Stimulated activated CD4-positive, alpha-beta T cell treated with anti-CD3 and anti-CD28 coated beads, Interleukin-4, amount 100 ng/mL, for 4 hours (primary cell): ENCODE measurements at places on chromosomes 6 and 20.

GRCh38 chr6:42509765-42510164 lies 54.1 kb upstream of the UBR2 start:
- DNase-seq: no peak

DNA sequence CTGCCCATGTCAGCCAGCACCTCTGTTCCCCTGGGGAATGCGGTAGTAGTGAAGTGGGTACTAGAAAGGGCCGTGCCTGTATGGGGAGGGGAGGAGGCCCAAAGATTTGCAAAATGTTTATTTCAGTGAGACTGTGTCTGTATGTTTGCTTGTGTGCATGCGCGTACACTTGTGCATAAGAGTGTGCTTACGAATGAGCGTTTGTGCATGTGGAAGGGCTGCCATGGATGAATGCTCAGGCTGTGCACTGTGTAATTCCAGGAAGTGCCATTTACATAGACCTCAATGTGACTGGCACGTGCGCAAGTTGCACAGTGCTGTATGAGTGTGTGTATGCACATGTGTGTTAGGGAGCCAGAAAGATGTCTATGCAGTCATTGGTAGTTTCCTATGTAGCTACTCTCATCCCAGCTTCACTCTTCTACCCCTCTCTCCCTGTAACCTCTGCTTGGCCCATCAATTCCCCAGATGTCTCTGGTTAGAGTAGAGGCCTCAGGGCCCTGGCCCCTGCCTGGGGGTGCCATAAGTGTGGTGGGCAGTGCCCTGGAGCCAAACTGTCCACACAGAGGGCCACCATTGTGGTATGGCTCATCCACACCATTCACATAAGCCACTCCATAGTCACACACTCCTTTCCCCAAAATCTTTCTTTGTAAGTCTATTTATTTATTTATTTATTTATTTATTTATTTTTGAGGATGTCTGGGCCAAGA lies 26.8 kb upstream of the SLC22A7 start:
- no peak for DNase-seq

- DNase-seq: no peak
These were observed 253.0 kb downstream of the TBC1D7 start for GRCh38 chr6:13075141-13075845.

DNA sequence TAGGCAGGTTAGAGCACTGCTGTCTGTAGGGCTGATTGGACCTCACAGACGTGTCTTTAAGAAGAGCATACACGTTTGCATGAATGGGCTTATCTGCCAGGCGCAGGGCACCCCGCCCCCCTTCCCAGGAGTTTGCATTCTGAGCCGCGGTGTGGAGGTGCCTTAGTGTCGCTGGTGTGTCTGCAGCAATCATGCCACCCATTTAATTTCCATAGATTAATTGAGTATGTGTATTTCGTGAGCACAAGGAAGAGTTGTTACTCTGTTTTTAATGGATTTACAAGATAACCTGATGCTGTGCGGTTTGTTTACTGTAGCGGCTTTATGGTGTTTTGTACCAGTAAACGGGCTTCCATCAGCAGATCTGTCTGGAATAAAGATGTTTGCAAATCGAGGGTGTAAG lies 107.7 kb downstream of the ZDHHC14 start:
- DNase-seq: no peak

DNA sequence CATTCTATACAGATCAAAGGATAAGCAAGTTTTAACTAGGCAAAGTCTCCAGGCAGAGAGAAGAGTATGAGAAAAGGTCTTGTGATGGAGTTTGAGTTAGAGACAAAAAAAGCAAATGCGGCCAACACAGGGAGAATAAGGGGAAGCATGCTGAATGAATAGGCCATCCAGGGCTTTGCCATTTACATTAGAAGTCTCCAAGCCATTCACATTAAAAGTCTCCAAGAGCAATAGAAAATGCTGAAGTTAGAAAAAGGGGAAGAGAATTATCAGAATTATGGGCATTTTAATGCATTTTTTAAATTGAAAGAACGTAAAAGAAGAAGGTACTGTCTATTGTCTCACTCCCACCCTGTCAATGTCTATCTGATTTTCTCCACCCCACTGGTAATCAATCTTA lies 49.4 kb downstream of the PDSS2 start:
- DNase-seq: no peak

- no peak for DNase-seq
These were observed 5.3 kb upstream of the FUCA2 start for GRCh38 chr6:143516690-143517446.

GRCh38 chr6:110564703-110565421 lies 88.4 kb upstream of the SLC22A16 start:
- no peak for DNase-seq

- DNase-seq: no peak
These were observed 33.6 kb upstream of the PXDC1 start for GRCh38 chr6:3784885-3785744.

- no peak for DNase-seq
These were observed 203.2 kb upstream of the MAP3K7 start for GRCh38 chr6:90790058-90790457.

DNA sequence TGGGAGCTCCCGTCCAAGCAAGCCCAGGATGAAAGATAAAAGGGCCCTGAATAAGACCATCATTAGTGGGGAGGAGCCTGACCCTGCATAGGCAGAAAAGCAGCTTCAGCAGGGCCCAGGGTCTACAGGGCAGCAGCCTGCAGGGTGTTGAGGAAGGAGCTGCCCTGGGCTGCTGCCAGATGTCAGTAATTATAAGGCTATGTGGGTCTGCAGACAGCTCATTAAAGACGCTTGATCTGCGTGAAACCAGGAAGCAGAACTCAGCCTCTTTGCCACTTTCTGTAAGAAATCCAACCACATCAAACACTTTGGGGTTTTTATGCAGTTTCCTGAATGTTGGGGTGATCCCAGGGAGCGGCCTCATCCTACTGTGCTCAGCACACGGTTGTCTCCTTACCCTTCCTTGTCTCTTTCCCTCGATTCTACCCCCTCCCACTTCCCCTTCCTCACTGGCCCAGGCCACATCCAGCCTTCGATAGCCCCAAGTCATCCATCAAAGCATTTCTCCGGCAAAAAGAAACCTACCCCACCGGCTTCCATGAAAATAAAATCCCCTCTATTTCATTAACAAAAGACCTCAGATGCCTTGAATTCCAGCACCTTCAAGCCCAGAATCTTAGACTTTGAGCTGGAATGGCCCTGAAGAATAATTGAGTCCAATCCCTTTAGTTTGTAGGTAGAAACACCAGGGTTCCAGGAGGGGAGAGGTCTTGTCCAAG lies 1.0 kb upstream of the TGM6 start:
- DNase-seq: no peak

DNA sequence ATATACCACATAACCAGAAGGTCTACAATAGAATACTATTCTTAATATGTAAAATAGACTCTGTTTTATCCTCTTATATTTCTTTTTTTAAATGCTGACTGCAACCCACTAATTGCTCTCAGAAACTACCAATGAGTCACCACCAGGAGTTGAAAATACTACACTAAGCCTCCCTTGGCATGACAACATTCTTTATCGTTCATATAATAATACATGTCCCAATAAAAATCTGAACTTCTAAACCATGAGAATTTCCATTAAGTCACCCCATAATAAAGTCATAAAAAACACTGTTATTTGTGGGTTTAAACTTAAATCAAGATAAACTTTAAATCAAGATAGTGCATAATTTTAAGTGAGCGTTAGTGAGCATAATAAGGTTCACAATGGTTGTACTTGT lies 4.2 kb downstream of the HACE1 start:
- no peak for DNase-seq

GRCh38 chr6:45231660-45232059 lies 96.5 kb upstream of the RUNX2 start:
- DNase-seq: no peak

DNA sequence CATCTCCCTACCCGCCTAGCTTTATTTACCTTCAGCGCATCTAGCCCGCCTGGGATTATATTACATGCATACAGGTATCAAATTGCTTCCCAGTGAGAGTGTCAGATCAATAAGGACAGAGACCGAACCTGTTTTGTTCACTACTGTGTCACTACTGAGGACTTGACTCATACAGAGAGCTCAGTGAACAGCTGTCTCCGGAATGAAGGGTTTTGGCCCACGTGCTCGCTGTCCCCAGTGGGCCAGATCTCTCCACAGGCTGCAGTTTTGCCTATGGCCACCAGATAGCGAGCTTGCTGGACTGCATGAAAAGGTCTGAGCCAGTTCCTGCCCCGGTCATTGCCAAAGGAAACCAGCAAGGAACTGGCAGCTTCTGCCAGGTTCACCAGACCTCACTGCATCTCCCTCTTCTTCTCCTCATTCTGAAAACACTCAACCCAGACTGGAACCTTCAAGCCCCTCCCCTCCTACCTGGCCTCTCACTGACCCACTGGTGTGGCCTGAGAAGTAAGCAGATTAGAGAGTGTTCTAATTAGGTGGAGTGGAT lies 150.8 kb downstream of the ZMYND8 start:
- DNase-seq: no peak

DNA sequence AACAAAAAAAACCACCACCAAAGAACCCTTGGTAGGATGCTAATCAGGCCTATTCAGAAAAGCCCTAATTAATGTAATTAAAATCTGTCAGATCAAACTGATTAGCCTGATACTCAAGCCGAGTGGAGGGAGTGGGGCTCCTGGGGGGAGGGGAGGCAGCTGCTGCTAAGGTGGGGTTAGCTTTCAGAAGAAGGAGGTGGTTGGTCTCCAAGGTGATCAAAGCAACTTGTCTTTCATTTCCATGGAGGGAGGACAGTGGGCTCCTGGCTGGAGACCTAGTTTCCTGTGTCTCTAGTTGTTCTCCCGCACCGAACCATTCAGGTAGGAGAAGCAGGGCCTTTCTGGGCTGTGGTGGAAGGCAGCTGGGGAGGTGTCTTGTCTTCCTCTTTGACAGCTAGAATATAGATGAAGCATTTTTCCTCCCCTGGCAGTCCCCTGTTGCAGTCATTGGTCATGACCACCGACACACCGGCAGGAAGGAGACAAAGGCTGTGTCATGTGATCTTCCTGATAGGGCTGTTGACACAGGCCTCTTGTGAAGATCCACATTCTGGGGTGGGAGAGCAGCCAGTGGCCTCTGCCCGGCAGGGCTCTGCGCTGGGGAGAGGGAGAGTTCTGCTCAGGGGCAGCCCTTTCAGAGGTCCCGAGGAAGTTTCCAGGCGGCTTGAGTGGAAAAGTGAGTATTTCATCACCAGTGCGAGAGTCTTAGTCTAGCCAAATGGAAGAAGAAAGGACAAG lies 39.9 kb upstream of the PRDM1 start:
- DNase-seq: no peak
